ENCODE measurements at places on chromosomes 13 and 19. TPM values are rescaled to one million over a fixed set of nuclear protein-coding genes. Genes with fewer than 3 reads are reported as not detected.

Gene SLC6A16
- total RNA-seq = 5.0 TPM

Gene CEACAM21
- 0.25 TPM for total RNA-seq

Gene C5AR1
- 6.5 TPM for total RNA-seq

Gene SRRM5
- total RNA-seq = not detected

Gene CGB1
- 0.76 TPM for total RNA-seq

Gene TSSK6
- 4.1 TPM for total RNA-seq

Gene CYP4F8
- not detected for total RNA-seq

Gene FOXA3
- total RNA-seq = 5.8 TPM

Gene LRRC4B
- 0.89 TPM for total RNA-seq

Gene ONECUT3
- 22.1 TPM for total RNA-seq

Gene CLPTM1
- 102 TPM for total RNA-seq

Gene ZNF627
- total RNA-seq = 14.8 TPM

Gene KRTDAP
- total RNA-seq = 0.74 TPM

Gene NTF4
- total RNA-seq = 1.7 TPM

Data from HCT116 (cell line).